HepG2 (cell line): ENCODE measurements at places on chromosomes 4 and X.

- no peak for DNase-seq
Measured at GRCh38 chrX:138485224-138485623, 226.3 kb downstream of the FGF13 start.

DNA sequence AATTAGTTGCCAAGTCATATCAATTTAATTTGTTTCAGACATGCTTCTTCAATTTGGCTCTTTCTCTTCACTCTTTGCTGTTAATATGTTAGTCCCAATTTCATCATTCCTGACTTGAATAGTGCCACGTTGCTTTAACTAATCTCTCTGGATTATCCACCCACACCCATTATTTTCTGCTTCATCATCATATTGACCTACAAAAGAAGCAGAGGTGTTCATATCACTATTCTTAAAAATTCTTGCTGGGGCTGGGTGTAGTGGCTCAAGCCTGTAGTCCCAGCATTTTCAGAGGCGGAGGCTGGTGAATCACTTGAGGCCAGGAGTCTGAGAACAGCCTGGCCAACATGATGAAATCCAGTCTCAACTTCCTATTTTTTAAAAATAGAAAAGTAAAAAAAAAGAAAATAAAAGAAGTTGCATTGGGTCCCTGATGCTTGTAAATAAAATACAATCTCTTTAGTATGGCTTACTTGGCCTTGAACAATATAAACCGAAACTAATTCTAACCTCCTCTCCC lies 65.7 kb upstream of the KCNIP4 start:
- DNase-seq: no peak

DNA sequence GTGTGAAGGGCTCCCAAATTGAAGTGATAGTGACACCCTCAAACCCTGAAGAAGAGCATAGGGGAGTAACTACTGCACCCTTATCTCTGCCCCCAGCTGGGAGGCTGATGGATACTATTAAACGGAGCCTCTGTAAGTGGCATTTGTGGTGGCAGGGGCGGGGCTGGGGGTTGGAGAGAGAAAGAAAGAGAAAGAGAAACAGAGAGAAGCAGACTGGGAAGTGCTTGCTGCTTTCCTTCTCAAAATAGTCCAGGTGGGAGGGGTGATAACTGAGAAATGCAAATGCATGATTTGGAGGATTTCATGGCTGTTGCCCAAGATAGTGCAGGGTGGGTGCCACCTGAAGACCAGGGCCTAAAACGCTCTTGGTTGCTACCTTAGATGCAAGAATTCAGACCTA lies 253.5 kb upstream of the GATB start:
- DNase-seq: no peak

DNA sequence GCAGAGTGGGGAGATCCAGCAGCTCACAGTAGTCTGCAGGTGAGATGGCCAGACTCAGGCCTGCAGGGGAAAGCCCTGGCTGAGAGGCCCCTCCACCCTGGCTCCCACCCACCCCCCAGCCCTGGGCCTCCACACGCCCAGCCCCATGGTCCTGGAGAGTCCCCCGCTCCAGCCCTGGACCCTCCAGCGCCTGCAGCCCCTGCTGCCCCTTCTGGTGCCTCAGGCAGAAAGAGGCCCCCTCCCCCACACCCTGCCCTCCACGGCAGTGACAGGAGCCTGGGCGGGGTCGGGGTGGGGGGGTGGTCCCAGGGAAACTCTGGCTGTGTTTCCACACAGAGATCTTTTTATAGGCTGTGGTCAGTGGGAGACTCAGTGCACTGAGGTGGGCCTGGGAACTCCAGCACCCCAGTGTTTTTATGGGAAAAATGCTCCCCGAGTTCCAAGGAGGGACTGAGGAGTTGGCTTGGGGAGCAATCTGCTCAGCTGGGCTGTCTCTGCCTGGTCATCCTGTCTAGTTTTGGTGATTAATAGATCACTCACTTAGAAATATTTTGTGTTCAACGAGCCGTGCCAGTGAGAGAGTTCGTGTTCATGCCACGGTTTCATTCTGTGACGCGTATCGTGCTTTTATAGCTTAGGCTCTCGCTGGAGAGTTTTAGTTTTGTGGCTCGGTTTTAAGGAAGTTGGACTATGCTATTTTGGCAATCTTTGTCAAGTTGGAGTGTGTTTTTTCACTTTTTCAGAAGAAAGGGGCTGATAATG lies 53.1 kb upstream of the HGFAC start:
- no peak for DNase-seq

GRCh38 chr4:22932326-22932725 lies 239.6 kb downstream of the GBA3 start:
- DNase-seq: no peak

GRCh38 chr4:19187691-19188090 lies 1064.0 kb upstream of the SLIT2 start:
- no peak for DNase-seq

DNA sequence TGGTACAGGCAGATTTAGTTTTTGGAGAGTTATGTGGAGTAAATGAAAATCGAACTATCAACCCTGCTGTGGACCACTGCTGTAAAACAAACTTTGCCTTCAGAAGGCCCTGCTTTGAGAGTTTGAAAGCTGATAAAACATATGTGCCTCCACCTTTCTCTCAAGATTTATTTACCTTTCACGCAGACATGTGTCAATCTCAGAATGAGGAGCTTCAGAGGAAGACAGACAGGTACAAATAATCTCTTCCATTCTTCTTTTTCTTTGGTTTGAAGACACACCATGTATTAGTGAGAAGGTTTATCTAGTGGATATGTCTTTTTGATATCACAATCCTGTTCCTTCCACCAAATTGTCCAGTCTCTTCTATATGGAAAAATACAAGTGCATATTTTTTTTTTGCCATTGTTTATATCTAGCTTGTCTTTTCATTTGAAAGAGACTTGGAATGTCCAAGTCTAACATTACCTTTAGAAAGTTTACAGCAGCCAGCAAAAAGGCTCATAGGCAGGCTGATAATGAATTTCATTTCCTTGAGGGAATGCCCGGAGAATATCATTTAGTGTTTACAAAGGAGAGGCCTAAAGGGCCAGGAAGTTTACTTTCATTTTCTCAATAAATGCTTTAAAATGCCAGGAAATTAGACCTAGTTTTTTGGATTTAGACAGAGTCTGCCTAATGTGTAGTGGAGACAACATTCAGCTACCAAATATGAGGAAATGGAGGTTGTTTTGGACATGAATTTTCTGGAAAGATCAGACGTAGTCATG lies 18.6 kb downstream of the AFM start:
- DNase-seq: no peak

GRCh38 chr4:151948351-151949016 lies 187.7 kb upstream of the GATB start:
- no peak for DNase-seq

DNA sequence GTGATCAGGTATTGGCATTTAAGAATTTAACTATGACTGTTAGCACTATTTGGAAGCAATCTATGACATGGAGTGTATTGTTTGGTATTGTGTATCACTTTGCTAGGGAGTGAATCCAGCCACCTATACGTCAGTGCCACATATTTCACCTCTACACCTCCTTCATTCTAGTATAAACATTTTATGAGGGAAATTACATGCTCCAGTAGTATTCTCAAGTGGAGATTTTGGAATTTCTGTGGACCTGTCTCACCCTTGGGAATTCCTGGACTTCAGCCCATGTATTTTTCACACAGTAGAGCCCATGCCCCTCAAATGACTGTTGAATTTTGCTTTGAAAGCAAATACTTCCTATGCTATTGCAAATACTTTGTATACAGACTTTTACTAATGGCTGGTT lies 11.3 kb downstream of the BST1 start:
- no peak for DNase-seq

DNA sequence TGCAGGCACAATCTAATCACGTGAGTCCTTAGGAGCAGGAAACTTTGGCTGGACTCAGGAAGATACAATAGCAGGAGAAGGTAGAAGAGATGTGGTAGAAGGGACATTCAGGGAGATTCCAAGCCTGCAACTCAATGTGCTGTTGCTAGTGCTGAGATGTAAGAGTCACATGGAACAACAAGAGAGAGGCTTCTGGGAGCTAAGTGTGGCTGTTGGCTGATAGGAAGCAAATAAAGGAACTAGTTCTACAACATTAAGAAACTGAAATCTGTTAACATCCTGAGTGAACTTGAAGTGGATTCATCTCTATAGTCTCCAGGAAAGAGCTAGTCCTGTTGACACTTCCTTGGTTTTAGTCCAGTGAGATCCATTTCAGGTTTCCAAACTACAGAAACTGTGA lies 1207.4 kb downstream of the ADGRL3 start:
- DNase-seq: no peak

DNA sequence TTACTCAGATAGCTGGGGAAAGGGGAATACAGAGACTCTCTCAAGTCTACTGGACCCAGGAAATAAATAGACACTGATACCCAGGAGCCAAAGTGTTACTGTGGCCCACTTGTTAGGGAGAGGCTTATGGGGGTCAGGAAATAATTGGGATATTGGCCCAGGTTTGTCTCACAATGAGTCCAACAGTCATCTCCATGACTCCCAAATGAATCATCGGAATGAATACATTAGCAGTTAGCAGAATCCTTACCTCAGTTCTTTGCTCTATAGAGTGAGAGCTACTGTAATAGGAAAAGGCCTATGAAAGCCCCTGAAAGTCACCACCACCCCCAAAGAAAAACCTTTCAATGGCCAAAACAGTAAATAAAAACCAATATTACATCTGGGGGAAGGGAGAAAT lies 42.4 kb upstream of the ARHGEF6 start:
- DNase-seq: no peak

DNA sequence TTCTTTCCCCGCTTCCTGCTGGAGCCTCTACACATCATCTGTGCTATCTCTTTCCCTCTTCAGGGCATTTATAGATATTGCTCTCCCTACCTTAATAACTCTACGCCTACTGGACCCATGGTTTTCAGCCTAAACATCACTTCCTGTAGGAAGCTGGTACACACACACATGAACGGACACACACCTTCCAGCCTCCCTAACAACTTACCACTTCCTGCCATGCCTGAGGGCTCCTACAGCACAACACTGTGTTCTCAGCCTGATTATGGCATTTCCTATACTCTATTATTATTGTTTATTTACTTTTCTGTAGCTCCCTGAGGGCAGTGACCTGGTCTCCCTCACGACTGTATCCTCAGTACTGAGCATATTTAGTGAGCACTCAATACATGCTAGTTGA lies 163.6 kb upstream of the MAP3K15 start:
- DNase-seq: no peak

DNA sequence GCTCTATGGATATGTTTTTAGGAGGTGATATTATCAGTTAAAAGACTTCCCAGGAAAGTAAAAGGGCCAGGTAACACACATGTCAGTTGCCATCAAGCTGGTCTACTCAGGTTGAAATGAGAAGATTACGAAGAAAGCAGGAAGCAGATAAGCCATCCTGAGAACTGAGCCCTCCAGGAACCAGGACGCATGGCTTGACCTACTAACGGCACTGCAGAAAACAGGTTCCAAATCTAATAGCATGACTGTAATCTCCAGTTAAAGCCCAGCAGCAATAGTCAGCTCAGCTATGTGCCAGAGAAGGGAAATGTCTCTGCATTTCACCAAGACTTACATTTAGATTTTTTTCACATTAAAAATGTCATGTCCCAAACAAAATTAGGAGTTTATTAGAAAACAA lies 77.9 kb downstream of the APBB2 start:
- no peak for DNase-seq

DNA sequence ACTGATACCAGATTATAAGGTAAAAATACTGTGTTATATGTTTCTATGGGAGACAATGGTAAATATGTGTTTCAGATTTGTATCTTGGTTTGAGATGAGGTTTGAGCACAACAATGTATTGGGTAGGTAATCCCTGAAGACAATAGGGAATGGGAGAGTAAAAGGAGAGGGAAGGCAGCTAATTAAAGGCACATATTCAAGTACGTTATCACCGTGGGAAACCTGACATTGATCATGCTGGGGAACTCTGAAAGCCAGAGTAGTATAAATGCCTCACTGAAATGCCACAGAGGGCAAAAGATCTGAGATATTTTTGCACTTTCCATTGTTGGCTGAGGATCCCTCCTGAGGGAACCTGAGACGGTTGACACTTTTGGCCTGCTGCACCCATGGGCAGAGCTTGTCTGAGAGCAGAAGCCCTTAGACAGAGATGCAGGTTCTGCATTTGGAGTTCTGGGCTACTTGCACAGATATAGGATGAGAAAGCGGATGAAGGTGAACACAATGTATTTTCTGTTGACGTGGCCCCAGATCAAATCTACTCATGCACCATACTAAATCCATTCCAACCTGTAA lies 506.7 kb downstream of the PCDH18 start:
- DNase-seq: no peak

DNA sequence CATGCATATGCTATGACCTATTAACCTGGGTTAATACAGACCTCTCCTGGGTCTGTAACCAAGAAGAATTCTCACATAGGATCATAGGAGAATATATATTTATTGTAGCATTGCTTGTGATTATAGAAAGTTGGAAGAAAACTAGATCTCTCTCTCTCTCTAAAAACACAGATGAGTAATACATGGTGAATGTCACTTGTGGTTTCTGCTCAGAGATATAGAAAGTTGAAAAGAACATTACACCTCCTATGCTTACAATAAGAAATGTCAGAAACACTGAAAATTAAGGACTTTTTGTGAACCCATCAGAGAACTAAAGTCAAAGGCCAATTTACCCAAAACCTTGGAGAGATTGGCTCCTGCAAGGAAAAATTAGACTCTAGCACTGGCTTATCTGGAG lies 1389.5 kb downstream of the FAM133A start:
- no peak for DNase-seq

DNA sequence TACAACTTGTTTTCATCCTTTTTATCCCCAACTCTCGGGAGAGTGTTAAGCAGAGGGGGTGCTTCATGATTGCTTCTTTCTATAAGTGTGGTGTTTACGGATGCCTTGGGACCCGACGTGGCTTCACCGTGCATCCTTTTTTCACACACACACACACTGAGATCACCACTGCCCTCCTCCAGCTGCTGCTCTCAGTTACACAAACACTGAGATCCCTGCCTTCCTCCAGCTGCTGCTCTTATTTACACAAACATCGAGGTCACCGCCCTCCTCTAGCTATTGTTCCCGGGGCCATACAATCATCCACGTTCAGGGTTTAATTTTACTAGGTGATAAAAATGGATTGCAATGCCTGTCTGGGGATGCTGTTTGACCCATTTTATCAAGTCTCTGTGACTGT lies 155.4 kb upstream of the FAM9B start:
- no peak for DNase-seq

GRCh38 chr4:65393078-65393477 lies 277.2 kb downstream of the EPHA5 start:
- no peak for DNase-seq

DNA sequence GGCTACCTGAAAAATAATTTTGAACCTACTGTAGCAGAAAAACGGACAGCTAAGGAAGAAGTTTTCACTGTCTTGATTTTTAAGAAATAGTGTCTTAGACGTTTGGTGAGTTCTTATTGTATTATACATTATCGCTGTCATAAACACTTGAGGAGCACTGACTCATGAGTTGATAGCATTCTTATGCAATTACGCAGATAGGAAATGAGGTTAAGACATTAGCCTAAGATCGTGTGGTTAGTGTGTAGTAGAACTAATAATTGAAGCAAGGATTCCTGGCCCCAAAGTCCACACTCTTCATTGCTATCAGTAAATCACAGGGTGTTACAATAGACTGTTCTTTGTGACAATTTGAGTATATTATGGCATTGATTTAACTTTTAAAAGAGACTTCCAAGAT lies 238.1 kb downstream of the ARAP2 start:
- DNase-seq: no peak

- DNase-seq: no peak
Measured at GRCh38 chrX:20802036-20802435, 535.3 kb upstream of the RPS6KA3 start.

GRCh38 chr4:138967313-138967712 lies 48.3 kb upstream of the NOCT start:
- DNase-seq: peak; percentile 90
